ENCODE measurements at places on chromosomes 7 and 10.

- DNase-seq = no peak
Observed at GRCh38 chr10:94088926-94089381, 95.2 kb downstream of the PLCE1 start.

- DNase-seq = no peak
Observed at GRCh38 chr10:116691635-116692034, 50.7 kb downstream of the HSPA12A start.

DNA sequence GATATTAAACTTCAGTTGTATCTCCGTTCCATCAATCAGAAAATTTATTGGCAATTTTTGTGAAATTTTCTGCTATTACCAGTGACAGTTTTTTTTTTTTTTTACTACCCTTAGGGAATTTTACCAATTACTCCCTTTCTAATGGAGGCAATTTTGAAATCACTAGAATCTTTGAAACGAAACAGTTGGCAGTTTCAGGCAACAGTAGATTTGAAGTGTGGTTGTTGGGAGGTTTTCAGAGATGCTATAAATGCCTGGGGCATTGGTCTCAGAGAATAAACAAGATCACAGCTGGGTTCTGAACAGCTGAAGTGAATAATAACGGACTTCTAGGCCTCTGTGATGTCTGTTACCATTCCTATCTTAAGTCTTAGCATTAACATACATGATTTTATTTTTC, 535.9 kb upstream of the POT1 start:
- DNase-seq = no peak

GRCh38 chr10:62980687-62981086, 152.4 kb upstream of the NRBF2 start:
- no peak for DNase-seq

DNA sequence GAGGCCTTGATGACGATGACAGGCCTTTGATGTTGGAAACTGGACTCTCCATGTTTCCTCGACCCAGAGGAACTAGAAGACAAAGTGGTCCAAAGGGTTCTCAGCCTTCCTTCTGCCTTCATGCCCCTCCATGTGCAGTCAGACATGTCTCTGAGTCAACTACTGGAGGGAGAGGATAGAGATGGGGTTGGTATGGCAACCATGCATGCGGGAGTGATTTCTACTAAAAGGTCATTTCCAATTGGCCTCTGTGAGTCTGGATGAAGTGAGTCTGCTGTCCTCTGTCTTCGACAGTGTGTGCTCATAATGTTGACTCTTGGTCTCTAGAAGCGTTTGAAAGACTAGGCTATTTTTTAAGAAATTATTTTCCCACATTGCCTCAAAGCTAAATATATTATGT, 29.2 kb downstream of the STK17A start:
- no peak for DNase-seq

- no peak for DNase-seq
Observed at GRCh38 chr10:92538231-92538958, 35.5 kb downstream of the IDE start.
